ENCODE measurements at places on chromosomes 6 and 20.

DNA sequence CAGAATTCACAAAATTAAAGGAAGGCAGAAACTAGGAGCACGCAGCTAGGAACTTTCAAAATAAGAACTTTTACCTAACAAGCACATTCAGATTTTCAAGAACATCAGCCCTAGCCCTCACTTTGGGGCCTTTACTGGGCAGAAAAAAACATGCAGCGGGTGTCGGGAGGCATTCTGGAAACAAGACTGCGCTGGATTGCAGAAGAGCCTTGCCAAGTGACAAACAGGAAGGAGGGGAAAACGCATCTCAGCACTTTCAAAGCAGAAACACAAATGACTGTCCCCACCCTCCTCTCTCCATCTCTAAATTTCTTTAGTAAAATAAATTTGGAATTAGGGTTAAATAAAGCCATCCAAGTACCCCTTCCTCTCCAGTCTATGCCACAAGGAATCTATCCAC is 74.6 kb upstream of the RREB1 start:
- no peak for DNase-seq

DNA sequence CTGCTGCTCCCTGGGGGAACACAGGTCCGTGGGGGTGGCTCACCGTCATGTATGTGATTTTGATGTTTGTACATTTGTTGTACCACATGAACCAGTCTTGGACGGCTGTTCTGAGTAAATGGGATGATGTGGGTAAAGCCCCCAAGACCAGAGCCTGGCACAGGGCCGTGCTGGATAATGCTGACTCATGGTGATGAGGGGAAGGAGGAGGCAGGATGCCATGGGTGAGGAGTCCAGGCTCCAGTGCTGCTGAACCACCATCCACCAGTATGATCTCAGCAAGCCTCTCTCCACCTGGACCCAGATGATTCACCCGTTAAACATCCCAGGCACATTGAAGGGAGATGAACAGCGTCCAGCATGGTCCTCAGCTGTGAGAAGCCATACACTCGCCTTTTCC is 9.6 kb upstream of the APCDD1L start:
- DNase-seq, result no peak

DNA sequence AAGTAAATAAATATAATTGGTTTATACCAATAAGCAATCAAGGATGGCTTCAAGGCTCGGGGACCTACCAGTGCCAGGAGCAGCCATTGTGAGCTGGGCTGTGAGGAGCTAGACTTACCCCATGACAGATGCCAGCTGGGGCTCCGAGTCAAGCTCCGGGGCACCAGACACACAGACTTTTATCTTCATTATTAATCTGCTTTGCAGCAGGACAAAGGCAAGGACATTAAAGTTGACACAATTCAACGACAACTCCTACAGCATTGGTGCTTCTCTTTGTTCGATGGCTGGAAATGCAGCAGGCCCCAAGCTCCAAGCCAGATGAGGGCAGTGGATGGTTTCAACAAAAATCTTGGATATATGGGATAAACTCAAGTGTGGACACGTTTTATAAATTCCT is 68.3 kb downstream of the CD24 start:
- DNase-seq, result no peak

- DNase-seq, result no peak
Observed at GRCh38 chr6:100339574-100340255, 125.0 kb downstream of the SIM1 start.

- no peak for DNase-seq
Observed at GRCh38 chr6:44073612-44074438, 53.4 kb downstream of the MRPL14 start.

DNA sequence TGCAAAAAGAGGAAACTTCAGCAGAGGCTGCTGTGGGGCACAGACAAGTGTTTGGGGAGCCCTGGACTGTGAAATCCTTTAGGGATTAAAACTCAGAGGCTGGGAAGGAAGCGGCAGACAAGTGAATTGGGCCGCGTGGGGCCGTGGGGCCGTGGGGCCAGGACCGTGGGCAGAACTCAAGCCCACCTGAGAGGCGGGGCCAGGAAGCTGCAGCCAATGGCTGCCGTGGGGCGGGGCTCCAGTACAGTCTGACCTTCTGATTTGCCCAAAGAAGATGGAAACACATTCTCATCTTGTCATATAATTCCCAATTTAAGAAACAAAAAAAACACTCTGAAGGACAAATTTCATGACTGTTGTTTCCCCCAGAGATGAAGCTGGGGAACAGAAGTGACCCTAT is 55.4 kb downstream of the ANKRD60 start:
- DNase-seq, result no peak

DNA sequence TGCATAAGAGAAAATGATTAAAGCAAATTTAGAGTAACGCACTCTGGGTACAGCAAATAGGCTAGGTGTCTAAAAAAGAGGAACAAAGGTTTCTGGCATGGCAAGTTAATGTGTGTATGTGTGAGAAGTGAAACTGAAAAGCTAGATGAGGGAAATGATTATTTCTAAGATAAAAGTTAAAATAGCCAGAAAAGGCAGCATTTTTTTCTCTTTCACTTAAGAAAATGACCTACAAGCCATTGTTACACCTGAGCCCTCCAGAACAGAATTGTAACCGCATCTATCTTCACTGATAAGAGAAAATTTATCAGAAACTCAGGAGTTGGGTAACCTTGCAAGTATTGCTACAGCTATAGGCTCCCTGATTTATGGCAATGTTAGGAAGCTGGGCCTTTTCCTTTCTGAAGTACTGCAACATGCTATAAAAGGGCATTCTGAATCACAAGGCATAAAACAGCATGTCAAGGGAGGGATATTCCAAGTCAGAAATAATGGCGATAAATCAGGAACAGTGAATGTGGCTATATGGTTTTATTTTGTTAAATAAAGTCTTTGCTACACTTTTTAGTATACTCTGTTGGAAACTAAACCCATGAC is 395.3 kb downstream of the TBC1D32 start:
- no peak for DNase-seq

DNA sequence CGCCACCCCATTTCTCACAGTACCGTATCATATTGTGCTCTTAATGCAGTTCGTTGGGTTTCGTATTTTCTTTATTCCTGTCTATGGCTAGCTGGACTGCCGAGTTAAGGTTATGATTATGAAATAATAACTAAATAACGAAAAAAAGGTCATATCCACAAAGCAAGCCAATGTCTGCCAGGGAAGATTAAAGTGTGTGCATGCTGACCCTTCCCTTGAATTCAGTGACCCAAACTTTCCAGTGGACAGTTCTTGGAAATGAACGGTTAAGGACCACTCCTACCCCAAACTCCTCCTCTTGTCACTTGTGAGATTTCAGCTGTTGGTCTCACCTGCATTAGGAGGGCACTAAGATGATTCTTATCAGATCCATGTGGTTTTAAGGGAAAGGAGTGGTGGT is 171.6 kb downstream of the ZNF217 start:
- DNase-seq, result no peak

GRCh38 chr6:44050872-44051505 is 76.3 kb downstream of the MRPL14 start:
- DNase-seq, result no peak

DNA sequence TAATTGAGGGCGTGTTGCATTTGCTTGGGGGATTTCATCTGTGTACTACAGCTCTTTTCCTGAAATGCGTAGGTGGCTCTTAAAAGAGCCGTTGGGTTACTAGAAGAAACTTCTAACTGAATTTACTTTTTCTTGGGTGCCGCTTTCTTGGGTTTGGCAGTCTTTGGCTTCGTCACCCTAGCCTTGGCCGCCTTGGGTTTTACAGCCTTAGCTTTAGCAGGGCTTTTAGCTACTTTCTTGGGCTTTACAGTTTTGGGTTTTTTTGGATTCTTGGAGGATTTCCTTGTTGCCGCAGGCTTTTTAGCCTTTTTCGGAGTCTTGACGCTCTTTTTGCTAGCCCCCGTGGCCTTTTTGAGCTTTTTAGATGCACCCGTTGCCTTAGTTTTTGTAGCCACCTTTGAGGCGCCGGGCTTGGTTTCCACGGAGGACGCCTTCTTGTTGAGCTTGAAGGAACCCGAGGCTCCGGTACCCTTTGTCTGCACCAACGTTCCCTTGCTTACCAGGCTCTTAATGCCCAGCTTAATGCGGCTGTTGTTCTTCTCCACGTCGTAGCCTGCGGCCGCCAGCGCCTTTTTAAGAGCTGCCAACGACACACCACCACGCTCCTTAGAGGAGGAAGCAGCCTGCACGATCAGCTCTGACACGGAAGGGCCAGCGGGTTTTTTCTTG is 54.5 kb downstream of the TRIM38 start:
- no peak for DNase-seq

DNA sequence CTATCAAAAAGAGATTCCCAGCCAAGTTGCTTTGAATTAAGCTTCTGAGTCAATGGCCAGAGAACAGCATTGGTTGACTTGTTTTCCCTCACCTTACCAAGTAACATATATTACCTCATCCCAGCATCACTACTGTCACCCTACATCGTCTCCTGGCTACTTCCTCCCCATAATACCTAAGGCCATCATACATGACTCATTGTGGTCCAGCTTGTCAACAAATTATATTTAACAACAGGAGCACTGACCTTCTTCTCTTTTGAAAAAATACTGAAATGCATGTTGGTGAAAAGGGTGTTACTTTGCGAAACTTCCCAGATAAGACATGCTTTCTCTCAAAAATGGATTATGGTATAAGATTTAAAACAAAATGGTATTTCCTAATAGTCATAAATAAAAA is 106.9 kb downstream of the TBX18 start:
- DNase-seq, result no peak

DNA sequence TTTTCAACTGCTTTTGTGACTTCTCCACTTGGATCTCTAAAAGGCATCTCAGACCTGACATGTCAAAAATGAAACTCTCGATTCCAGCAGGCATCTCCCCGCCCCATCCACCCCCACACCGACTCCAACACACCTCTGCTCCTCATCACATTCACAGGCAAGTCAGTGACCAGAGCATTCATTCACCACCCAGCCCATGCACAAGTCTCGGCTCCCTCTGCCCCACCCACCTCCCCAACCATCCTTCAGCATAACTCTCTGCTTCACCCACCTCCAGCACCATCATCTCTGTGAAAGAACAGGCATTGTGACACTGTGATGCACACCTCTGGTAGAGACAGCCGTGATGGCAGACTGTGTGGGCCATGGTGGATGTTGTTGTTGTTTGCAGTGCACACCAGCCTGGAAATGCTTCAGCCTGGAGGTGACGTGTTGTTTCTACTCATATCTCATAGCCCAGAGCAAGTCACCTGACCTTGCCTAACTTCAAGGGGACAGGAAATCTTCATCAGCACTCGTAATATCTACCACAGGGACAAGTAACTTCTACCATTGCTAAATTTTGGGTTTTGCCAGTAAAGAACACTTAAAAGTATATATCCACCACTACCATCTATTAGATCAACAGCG is 56.5 kb downstream of the ANKRD60 start:
- no peak for DNase-seq

GRCh38 chr6:149354009-149354408 is 36.5 kb downstream of the TAB2 start:
- no peak for DNase-seq

DNA sequence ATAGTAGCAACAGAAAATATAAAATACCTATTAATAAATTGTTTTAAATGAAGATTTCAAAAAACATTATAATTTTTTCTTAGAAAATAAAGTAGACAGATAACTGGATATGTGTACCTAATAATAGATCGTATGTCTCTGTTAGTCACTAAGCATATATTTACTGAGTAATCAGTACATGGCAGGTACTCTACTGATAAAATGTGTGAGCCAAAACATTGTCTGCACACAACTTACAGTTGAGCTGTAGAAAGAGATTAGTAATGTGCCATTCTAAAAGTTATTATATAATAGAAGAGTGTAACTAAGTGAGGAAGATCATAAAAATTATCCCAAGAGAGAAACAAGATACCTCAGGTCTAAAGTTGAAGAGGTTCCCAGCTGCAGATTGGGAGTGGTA is 929.9 kb upstream of the EPHA7 start:
- no peak for DNase-seq

DNA sequence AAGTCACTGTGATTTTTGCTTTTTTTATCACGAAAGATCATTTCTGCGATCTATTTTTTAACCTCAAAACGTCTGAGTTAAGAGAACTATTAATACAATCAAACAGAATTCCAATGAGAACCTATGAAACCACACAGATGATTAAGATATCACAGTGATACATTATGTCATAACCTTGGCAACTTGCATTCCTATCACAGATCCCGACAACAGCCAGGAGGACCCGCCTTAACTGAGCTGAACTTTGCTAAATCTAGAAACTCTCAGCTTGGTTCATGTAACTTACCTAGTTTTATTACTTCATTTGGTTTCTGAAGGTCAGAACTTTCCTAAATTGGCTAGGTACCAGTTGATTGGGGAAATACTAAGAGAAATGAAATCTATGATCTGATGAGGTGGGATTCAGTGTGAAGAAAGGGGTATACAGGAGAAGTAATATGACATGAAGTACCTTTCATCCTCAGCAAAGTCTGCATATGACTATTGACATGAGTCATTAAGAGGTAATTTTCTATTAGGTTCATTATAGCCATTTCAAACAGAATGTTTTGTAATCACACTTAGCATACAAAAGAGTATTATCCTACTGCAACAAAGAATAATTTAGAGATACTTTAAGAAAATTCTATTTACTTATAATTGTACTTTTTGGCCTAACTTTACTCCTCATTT is 11.2 kb downstream of the LYRM4 start:
- no peak for DNase-seq

DNA sequence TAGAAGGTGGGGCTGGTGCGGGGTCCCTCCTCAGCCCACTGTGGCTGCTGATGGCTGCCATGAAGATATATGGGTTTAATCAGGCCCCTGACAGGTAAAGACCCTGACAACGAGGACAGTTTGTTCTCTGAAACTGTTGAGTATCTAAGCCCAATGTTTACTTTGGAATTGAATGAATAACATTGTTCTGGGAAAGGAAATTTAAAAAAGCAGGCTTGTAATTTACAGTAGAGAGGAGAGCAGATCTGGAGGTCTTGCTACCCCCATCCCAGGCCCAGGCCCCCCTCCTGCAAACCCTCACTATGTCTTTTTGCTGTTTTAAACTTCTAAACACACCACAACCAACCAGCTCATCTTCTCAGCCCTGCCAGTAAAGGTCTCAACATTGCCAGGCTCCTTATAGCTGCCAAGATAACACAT is 171.3 kb downstream of the CDC5L start:
- DNase-seq, result no peak

GRCh38 chr6:84432619-84433018 is 205.2 kb upstream of the CEP162 start:
- no peak for DNase-seq

DNA sequence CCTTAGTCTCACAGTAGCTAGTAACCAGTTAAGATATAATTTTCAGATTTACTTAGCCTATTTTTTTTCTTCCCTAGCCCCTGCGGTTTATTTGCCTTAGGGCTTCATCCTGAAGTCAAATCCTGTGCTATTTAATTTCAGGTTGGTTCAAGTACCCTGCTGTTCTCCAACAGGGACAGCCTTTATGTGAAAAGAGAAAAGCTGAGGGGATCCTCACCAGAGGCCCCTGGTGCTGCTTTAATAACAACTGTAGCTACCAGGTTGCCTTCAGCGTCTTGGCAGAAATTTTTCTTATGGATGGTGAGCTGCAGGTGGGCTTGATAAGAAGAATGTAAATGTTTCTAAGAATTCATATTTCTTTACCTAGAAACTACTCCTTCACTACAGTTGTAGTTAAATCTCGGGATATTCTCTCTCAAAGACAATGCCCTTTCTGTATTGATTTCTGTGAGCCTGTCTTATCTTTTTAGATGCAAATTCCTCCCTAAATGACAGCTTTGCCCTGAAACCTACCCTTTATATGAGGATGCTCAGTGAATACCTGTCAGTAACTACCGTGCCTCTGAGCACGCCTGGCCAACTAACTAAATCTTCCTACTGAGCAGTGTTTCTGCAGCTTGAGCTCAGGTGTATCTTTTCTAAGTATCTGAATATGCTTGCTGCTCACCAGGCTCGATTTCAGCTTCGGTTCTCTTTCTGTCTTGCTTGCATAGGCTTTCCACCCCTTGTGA is 320.5 kb downstream of the MMUT start:
- DNase-seq, result no peak
